GM23248 (cell line): ENCODE measurements at places on chromosomes 11 and 22.

DNA sequence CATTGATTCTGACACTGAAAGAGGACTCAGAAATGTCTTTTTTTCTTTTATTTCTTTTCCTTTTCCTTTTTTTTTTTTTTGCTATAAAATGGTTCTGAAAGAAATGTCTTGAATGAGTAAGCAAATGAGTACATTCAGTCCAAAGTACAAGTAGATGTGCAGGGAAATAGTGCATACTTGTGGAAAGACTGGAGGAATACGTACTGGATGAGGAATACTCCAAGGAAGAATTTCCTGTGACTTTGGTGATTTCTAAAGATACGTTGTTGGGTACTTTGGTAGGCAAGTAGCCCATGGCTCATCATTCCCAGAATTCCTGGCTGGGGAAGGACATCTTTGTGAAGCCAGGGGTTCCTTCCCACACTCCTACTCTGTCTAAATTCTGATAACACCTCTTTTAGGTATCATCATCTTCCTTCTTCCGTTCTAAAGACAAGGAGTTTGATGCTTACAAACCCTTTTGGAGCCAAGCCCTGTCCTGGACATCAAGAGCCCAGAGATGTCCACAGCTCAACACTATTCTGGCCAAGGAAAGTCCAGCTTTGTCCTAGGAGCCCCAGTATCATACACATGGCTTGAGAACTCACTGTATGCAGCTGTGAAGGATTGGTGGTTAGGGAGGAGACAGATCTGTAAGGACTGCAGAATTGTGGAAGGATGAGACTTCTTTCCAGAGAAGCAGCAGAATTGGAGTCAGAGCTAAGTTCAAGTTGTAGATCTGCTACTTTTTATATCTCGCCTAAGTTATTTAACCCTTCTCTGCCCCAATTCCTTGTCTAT is 4.8 kb upstream of the NUP98 start:
- DNase-seq: peak; percentile 75

- no peak for DNase-seq
Measured at GRCh38 chr11:133104009-133104744, 428.1 kb downstream of the OPCML start.

- DNase-seq: peak; percentile 55
Measured at GRCh38 chr11:102497061-102497460, 33.5 kb downstream of the MMP7 start.

GRCh38 chr11:69471729-69472540 is 9.5 kb upstream of the LINC01488 start:
- no peak for DNase-seq

DNA sequence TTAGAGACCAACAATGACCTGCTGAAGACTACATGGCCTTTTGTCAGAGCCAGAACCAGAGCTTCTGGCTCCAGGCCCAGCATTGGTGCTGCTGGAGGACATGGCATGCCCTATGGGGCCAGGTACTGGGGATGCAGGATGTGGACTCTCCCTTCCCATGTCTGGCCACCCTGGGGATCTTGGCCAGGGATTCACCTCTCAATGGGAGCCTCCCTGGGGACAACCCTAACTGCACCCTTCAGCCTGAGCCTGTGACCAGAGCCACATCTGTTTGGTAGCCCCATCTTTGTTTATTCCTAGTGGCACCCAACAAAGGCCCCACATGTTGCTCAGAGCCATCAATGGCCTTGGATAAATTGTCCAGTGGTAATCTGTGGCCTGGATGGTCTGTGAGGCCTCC is 5.8 kb downstream of the KLHL35 start:
- DNase-seq: no peak

DNA sequence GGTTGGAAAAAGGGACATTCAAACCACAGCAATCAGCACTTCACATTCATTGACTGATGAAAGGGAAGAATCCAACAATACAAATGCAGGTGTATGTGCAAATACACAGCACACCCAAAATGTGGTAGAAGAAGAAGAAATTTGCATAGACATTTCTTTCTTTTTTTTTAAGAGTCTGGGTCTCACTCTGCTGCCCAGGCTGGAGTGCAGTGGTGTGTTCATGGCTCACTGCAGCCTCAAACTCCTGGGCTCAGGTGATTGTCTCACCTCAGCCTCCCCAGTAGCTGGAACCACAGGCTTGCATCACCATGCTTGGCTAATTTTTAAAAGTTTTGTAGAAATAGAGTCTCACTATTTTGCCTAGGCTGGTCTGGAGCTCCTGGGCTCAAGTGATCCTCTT is 21.9 kb downstream of the CARS1 start:
- no peak for DNase-seq

DNA sequence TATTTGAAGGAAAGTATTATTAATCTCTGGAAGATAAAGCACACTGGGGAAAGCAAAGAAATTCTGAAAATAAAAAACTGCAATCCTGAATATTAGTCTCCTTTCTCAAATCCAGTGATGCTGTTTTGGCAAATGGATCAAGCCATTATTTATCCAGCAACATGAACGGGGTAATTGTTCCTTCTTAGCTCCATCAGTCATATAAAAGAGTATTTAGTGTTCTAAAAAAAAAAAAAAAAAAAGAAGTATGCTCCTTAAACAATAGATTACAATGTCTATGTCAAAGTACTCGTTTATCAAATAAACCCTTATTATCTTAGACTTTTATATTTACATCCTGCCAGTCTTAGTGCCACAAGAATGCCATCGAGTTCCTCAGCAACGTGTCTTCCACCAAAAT is 1.3 kb downstream of the RDX start:
- DNase-seq: no peak

GRCh38 chr11:6607190-6607795 is 3.7 kb downstream of the ILK start:
- DNase-seq: no peak

DNA sequence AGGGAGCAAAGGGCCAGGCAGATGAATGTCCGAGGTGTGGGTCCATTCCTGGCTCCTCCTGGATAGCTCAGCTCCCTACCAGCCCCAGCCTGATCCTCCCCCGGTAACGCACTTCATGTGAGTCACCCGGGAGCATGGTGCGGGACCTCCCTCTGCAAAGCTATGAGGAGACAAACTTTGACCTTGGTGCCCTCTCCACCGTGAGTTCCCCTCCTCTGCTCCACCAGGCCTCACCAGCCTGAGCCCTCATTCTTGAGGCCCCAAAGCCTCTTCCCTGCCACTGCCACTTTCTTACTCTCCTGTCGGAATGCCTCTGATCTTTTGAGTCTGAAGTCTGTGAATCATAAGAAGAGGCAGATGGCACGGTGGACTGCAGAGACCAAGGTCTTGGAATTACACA is 37.4 kb upstream of the CD82 start:
- peak; percentile 7 for DNase-seq

- DNase-seq: no peak
Measured at GRCh38 chr11:65867284-65868071, 5.1 kb downstream of the EFEMP2 start.

DNA sequence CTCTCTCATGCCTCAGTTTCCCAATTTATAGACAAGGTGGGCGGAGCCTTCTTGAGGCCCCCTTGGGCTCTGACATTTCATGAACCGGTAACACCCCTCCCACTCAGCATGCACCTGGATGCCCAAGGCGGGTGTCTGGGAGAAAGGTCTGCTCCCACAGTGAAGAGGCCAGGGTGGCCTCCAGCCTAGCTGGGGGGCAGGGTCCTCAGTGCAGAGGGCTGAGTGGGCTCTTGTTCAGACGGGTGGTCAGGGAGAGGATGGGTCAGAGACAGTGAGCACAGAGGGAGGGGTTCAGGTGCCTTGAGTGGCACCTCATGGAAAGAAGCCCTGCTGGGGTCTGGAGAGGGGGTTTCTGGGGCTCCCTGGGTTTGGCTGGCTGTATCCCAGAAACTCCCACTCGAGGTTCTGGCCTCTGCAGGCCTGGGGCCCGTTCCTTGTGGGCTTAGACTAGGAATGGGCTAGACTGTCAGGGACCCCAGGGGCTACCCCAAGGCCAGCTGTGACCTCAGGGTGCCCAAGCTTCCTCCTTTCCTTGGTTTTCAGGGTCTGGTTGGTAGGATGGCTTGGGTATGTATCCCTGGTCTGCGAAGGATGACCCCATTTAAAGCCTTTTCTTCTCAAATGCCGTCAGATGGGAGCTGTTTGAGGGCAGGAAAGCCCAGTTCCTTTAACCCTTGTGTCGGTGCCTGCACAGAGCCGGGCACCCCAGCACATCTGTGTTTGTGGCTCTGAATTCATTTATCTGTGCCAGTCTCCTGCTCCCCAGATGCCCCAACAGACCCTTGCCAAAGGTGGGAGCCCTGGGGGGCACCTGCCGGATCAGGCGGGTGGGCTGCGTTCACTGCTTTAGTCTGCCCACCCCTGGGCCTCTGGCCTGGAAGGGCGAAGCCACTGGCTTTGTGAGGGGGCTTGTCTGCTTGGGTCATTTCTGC is 1.2 kb downstream of the SYNGR1 start:
- no peak for DNase-seq

- DNase-seq: peak; percentile 69
Measured at GRCh38 chr11:126484266-126484665, 128.8 kb downstream of the ST3GAL4 start.

DNA sequence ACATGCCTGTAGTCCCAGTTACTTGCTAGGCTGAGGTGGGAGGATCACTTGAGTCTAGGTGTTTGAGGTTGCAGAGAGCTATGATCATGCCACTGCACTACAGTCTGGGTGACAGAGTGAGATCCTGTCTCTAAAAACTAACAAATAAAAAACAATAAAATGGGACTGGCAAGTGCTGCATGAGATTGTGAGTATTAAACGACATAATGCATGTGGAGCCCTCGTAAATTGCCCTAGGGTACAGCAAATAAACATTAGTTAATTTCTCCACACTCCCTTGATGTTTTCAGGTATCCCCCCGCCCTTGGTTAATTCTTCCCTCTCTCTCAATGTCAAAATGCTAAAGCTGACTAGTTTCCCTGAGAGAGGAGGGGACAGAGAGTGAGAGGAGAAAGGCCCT is 4.9 kb upstream of the RHOG start:
- DNase-seq: no peak

DNA sequence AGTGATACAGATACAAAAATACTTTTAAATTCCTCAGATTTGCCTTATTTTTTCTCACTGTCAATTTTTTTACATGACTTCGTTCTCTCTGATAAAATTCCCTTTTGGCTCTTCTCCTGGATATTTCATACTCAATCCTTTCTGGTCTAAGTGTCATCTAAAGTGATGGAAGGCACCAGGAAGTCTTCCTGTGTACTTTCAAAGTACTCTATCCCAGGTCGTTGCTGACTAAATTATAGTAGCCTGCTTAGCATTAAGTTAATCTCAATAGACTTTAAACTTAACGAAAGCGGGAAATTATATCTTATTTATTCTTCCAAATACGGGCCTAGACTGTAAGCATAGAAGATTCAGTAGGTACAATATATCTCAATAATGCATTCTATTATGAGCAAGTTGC is 67.8 kb downstream of the CASP12 start:
- no peak for DNase-seq

- peak; percentile 69 for DNase-seq
Measured at GRCh38 chr22:23402275-23403151, 177.6 kb downstream of the IGLL1 start.

GRCh38 chr22:17836992-17837742 is 62.9 kb upstream of the BID start:
- DNase-seq: no peak

DNA sequence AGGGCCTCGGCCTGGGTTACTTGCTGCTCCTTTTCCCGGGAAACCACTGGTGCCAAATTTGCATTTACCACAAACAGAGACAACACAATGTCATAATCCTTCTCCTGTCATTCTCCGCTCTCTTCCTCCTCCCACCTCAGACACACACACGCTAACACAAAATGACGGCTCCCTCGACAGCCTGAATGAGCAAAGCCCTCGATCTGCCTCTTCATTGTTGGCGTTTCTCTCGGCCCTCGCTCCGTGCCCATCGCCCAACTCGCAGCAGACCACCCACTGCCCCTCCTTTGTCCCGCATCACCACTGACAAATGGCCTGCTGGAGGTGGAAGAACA is 12.5 kb upstream of the TCF20 start:
- DNase-seq: peak; percentile 15

DNA sequence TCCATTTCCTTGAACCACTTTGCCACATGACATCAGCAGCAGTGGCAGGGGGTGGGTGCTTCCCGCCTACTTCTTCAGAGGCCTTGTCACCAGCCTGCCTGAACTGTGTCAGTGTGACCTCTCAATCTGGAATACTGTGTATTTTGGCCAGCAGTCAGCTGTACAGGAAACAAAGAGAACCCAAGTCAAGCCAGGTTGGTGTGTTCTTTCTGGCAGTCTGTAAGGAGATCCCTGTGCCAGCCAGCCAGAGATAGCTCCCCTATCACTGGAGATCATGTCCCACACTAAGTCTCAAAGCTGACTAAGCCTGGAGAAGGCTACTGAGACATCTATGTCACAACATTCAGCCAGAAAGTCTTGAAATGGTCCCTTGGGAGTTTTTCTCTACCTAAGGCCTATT is 142.1 kb downstream of the TRPC6 start:
- no peak for DNase-seq
